Bronchus fibroblast of lung (primary cell): ENCODE measurements at places on chromosomes 11 and 22. TPM values are rescaled to one million over a fixed set of nuclear protein-coding genes. Genes with fewer than 3 reads are reported as not detected.

Gene CD248
- total RNA-seq, result 41.8 and 42.9 TPM in 2 replicates

Gene OR5M3
- total RNA-seq, result not detected in 2 replicates

Gene MCHR1
- total RNA-seq, result 0.15 TPM in 1 of 2 replicates, not detected in the other

Gene OR6A2
- not detected in 2 replicates for total RNA-seq

Gene EI24
- total RNA-seq, result 114 and 133 TPM in 2 replicates

Gene CRYBB3
- not detected in 2 replicates for total RNA-seq
